Dermis blood vessel endothelial cell (primary cell): ENCODE measurements at places on chromosomes 2 and 18.

- no peak for DNase-seq
Observed at GRCh38 chr2:30030361-30030760, 109.0 kb upstream of the ALK start.

DNA sequence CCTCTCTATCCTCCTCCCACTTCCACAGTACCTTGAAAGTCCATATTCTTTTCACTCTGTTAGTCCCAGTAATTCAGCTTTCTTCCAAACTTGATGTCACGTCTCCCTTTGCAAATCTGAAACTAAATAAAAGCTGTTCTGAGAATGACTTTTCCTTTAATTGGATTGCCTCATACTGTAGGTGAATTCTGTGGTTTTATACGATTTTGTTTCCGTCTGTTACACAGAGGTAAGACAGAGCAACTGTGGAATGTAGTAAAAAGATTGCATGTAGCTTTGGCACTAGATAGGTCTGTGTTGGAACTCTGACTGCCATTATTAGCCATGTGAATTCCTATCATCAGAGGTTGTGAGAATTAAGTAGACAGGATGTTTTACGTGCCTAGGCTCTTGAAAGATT lies 25.9 kb downstream of the MALT1 start:
- no peak for DNase-seq

DNA sequence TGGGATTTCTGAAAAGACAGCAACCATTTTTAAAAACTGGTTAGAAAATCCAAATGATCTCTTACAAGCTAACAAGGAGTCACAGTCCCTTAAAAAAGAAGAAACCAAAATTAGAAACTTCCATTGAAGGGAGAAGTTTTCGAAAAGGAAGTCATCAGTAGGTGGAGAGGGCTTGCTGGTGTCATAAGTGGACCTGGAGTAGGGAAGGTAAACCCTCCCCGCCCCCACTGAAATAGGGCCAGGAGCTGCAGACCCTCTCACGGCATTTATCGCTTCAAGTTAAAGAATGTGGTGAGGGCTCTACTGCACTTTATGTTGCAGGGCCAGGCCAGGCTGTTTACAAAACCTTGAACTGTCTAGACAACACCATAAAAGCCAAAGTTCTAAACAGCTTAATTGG lies 2.9 kb downstream of the HOXD11 start:
- no peak for DNase-seq

GRCh38 chr2:236956031-236956618 lies 129.6 kb upstream of the COPS8 start:
- DNase-seq, result no peak

- no peak for DNase-seq
Observed at GRCh38 chr2:204255526-204255925, 289.7 kb upstream of the PARD3B start.

DNA sequence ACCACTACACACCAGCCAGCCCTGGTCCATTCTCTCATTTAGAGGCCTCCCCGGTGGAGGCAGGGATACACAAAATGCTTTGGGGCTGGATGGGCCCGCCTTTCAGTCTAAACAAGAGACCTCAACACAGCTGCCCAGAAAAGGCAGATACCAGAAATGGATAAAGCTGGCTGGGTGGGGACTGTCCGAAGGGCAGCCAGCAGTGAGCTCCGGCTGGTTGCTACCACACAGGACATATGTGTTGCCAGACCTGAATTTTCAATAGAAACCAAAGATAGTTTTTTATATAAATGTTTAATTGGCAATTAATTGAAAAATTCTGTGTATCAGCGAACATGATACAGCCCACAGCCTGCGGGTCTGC lies 1.4 kb downstream of the GPBAR1 start:
- no peak for DNase-seq

- DNase-seq, result peak; percentile 28
Observed at GRCh38 chr18:9849407-9850283, 36.1 kb upstream of the TXNDC2 start.

DNA sequence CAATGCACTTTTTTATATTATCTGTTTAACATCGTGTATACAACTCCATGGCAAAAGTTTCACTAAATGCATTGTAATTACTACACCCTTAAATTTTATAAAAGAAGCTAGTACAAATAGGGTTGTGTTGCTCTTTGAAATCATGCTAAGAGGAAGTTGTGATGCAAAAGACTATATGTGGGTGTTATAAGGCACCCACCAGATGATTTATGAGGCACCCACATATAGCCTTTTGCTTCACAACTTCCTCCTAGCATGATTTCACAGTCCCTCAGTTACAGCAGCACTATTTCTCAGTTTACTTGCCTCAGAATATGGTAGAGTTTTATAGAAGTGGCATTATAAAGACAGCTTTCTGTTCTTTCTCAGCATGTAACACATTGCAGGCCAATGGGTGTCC lies 277.3 kb upstream of the DOK6 start:
- DNase-seq, result no peak

GRCh38 chr2:128732976-128733431 lies 414.3 kb upstream of the HS6ST1 start:
- DNase-seq, result no peak

DNA sequence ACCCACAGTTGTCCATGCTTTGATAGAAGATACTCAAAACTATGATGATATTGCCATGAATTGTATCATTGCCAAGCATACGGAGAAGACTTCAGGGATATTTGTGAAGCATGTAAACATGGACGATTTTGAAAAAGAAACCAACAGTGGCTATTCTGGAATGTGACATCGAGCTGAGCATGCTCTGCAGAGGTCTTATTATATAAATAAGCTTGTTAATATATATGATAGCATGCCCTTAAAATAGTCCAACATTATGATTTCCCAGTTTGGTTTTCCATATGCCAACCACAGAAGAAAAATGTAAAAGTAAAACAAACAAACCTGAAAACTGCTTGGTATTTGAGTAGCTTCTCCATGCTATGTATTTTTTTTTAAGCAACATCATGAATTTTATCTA lies 159.1 kb downstream of the LNPK start:
- DNase-seq, result no peak
